ENCODE measurements at places on chromosomes 1 and 21.

GRCh38 chr1:94772845-94773244, 47.3 kb upstream of the SLC44A3 start:
- DNase-seq: no peak

DNA sequence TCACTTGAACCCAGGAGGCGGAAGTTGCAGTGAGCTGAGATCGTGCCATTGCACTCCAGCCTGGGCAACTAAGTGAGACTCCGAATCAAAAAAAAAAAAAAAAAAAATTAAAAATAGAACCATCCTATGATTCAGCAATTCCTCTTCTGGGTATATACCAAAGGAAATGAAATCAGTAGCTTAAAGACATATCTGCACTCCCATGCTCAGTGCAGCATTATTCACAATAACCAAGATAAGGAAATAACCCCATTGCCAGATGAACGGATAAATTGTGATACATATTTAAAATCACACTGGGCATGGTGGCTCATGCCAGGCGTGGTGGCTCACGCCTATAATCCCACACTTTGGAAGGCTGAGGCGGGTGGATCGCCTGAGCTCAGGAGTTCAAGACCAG, 23.8 kb downstream of the ALDH9A1 start:
- DNase-seq: no peak

- DNase-seq: no peak
Measured at GRCh38 chr1:189983166-189983890, 494.3 kb downstream of the BRINP3 start.

DNA sequence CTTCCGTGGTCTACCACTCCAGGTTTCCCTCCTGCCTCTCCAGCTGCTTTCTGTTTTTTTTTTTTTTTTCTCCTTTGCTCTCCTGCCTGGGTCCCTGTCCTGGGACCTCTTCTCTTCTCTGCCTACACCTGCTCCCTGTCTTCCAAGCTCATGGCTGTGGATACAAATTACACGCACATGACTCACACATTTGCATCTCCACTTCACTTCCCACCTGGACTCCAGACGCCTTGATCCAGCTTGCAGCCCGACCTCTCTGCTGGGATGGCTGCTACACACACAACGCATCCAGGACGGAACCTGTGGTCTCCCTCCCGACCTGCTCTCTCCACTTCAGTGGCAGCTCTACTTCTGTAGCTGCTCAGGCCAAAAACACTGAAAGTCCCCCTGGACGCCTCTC, 44.4 kb upstream of the B3GALT5 start:
- no peak for DNase-seq

- no peak for DNase-seq
Measured at GRCh38 chr1:48261881-48262400, 39.4 kb downstream of the SLC5A9 start.
